ENCODE measurements at places on chromosomes 1 and 21.

DNA sequence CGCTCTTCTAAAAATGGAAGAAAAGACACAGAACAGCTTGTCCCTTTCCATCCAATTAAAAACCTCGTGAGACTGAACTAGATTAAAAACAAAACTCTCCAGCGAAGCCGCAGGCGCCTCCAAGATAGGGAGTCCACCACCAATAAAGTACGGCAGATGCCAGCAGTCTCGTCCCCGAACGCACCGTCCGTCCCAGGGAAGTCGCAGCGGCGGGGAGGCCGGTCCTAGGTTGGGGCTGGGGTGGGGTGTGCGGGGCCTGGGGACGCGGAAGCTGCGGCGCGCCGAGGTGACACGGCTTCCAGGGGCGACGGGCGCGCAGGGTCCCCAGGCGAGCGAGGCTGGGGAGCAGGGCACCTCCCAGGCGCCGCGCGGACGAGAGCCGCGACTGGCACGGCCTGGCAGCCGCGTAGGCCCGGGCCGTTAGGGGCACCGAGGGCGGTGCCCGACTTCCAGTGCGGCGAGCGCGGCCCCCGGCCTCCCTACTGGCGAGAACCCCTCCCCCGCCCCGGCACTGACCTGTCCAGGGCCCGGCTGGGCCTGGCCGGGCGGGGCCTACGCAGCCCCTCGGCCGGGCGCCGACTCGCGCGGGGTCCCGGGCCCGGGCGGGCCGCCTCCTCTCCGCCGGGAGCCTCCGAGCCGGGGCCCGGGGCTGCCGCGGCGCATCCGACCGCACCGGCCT lies 28.3 kb upstream of the A3GALT2 start:
- H3K4me1 ChIP-seq: peaks cover 27% of the 10 kb centered on the region
- peaks cover 38% of the 10 kb centered on the region for H3K36me3 ChIP-seq
- H3K4me3 ChIP-seq: peak overlapping the region; percentile 85
- H3K27ac ChIP-seq: peak overlapping the region; percentile 95
- no peaks in the 10 kb centered on the region for H3K27me3 ChIP-seq
- DNase-seq: no peak

GRCh38 chr1:220430586-220430985 lies 97.3 kb upstream of the MARK1 start:
- no peak overlapping the region for H3K4me3 ChIP-seq
- H3K4me1 ChIP-seq: peaks cover 33% of the 10 kb centered on the region
- no peaks in the 10 kb centered on the region for H3K27me3 ChIP-seq
- no peaks in the 10 kb centered on the region for H3K36me3 ChIP-seq

DNA sequence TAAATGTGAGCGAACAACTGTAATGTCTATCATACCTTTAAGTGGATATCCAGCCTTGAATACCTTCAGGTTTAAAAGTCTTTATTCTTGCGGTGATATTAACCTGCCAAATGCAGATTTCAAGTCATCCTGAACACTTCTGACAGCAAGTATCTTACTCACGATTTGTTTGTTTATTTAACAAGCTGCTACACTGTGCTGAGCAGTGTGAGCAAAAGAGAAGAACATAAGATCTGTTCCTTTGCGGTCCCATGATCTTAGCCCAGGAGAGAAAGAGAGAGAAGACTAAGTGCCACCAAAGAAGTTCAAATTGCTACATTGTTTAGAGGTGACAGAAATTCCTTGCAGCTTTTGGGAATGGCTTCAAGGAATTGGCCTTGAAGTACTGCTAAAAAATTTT lies 9.5 kb upstream of the IL24 start:
- no peak overlapping the region for H3K4me3 ChIP-seq
- peak; percentile 77 for DNase-seq
- H3K27me3 ChIP-seq: no peaks in the 10 kb centered on the region
- H3K4me1 ChIP-seq: peaks cover 85% of the 10 kb centered on the region

- H3K36me3 ChIP-seq: no peaks in the 10 kb centered on the region
- peaks cover 34% of the 10 kb centered on the region for H3K4me1 ChIP-seq
- no peak overlapping the region for H3K27ac ChIP-seq
- peak; percentile 85 for DNase-seq
Observed at GRCh38 chr1:29583727-29584126, 347.4 kb downstream of the PTPRU start.

GRCh38 chr1:47021070-47021469 lies 2.4 kb upstream of the CYP4X1 start:
- no peak overlapping the region for H3K4me3 ChIP-seq
- H3K27me3 ChIP-seq: no peaks in the 10 kb centered on the region
- no peak for DNase-seq
- no peaks in the 10 kb centered on the region for H3K36me3 ChIP-seq

GRCh38 chr1:65393928-65394327 lies 26.5 kb upstream of the LEPR start:
- peaks cover 21% of the 10 kb centered on the region for H3K36me3 ChIP-seq
- H3K4me3 ChIP-seq: no peak overlapping the region
- peaks cover 21% of the 10 kb centered on the region for H3K4me1 ChIP-seq
- no peak for DNase-seq
- no peaks in the 10 kb centered on the region for H3K27me3 ChIP-seq

- no peaks in the 10 kb centered on the region for H3K4me1 ChIP-seq
- peaks cover 47% of the 10 kb centered on the region for H3K36me3 ChIP-seq
- H3K27ac ChIP-seq: no peak overlapping the region
- no peaks in the 10 kb centered on the region for H3K27me3 ChIP-seq
- no peak for DNase-seq
Observed at GRCh38 chr1:91774520-91775203, 111.3 kb downstream of the TGFBR3 start.

DNA sequence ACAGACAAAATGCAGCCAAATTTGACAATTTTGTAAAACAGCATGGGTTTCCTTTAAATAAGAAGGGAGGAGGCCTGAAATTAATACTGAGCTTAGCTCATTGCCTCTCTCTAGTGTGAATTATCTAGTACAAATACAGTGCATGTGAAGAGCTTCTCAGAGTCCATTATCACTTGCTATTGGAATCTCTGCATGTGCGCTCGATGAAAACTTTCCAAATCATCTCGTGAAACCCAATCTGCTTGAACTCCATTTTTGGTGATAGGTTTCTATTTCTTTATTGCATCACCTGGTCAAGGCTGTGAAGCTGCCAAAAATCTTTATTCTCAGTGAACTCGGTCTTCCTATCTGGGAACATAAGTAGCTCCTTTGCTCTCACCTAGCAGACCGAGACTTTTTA lies 49.5 kb upstream of the LYPLAL1 start:
- H3K36me3 ChIP-seq: no peaks in the 10 kb centered on the region
- DNase-seq: no peak
- no peak overlapping the region for H3K4me3 ChIP-seq
- H3K27ac ChIP-seq: no peak overlapping the region
- no peaks in the 10 kb centered on the region for H3K27me3 ChIP-seq
- H3K4me1 ChIP-seq: peaks cover 22% of the 10 kb centered on the region

- no peaks in the 10 kb centered on the region for H3K27me3 ChIP-seq
- peaks cover 6% of the 10 kb centered on the region for H3K4me1 ChIP-seq
- DNase-seq: no peak
- H3K27ac ChIP-seq: no peak overlapping the region
- no peak overlapping the region for H3K4me3 ChIP-seq
Observed at GRCh38 chr1:117782056-117782455, 147.4 kb downstream of the GDAP2 start.

- DNase-seq: no peak
- H3K27ac ChIP-seq: no peak overlapping the region
- H3K36me3 ChIP-seq: no peaks in the 10 kb centered on the region
- H3K4me3 ChIP-seq: no peak overlapping the region
- no peaks in the 10 kb centered on the region for H3K4me1 ChIP-seq
- H3K27me3 ChIP-seq: no peaks in the 10 kb centered on the region
Observed at GRCh38 chr1:27058966-27059669, 46.5 kb upstream of the TENT5B start.
